NCI-H1092 (cell line): ENCODE measurements at places on chromosomes 11 and 22.

DNA sequence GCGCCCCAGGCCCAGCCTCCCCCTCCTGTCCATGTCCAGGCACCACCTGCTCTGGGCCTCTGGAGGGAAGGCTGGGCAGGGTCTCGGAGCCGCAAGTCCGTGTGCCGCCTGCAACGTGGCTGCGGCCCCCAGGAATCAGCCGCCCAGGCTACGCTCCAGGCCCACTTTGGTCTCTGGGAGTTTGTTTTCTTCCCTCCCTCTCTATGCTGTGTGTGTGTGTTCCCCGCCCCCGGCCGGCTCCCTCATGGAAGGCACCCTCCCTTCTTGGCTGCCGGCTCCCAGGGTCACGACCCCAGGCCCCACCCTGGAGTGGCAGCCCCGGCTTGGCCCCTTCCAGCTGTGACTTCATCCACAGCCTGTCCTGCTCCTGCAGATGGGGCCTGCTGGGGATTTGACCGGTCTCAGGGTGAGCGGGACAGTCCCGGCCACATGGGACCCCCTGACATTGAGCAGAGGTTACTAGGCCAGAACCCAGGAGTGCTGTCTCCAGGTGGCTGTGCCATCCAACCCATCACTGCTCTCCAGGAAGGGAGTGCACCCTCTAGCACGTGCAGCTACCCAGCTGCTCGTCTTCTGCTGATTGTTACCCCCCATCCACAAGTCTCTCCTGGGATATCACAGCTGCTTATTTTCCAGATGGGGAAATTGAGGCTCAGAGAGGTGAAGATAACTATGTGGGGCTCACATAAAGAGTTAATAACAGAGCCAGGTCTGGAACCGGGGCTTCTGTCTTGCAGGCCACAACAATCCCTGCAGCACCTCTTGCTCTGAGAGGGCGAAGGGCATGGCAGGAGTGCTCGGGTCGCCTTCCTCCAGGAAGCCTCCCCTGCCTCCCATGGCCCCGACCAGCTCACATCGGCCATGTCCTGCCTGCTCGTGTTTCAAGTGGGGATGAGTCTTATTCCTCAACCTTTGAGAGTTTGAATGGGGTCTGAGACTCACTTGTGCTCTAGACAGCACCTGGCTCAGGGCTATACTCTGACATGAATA is 2.8 kb upstream of the LIF start:
- DNase-seq = no peak

- DNase-seq = no peak
Observed at GRCh38 chr22:36893262-36893661, 20.2 kb upstream of the CSF2RB start.

DNA sequence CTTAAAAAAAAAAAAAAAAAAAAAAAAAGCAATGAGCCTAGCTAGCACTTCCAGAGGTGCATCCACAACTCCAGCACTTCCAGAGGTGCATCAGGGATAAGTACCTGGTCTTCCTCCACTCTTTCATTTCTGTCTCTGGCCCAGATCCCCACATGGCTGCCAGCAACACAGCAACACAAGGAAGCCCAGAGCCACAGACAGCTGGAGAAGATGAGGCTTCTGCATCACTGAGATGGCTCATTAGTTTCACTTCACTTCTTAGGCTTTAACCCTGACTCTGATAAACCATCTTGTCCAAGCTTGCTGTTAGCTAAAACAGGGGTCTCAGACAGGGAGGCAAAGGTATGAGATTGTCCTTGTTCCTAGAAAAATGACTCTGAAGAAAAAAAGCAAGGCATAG is 35.6 kb downstream of the PC start:
- no peak for DNase-seq

GRCh38 chr11:34366522-34366921 is 8.7 kb upstream of the ABTB2 start:
- DNase-seq = peak; percentile 29

DNA sequence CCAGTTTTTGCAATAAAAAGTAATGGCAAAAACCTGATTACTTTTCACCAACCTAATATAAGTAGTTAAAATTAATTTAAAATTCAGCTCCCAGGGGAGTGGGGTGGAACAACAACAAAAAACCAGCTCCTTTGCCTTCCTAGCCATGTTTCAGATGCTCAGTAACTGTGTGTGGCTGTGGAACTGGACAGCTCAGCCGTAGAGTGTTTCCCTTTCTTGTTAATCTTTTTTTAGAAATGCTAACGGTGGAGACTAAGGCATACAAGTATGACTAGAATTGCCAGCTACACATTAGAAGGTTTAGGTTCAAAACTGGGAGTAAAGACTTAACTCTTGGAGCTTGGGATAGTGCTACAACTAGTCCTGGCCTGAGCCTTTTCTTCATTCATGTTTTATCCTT is 45.0 kb downstream of the PPP6R3 start:
- DNase-seq = no peak

- no peak for DNase-seq
Observed at GRCh38 chr11:12922980-12923507, 86.1 kb upstream of the RASSF10 start.

- no peak for DNase-seq
Observed at GRCh38 chr11:94028436-94028835, 7.3 kb downstream of the HEPHL1 start.

- no peak for DNase-seq
Observed at GRCh38 chr11:105577641-105578040, 32.2 kb upstream of the GRIA4 start.
